CD4-positive, alpha-beta T cell (primary cell): ENCODE measurements at places on chromosomes 12 and 14.

DNA sequence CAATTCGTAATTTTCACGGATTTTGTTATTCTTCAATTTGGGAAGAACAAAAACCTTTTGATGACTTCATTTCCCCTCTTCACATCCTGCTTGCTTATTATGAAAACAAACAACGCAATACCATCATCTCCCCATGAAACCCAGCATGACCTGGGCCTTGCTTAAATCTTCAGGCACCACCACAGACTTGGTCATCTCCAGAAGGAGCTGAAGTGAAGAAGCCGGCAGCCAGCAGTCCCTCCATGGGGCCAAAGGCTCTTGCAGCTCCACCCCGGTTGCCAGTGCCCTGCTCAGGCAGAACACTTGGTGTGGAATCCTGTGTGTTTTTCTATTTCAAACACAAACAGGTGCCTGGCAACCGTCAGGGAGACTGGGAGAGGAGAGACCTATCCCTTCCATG is 982.9 kb upstream of the TMEM132C start:
- no peak for DNase-seq

DNA sequence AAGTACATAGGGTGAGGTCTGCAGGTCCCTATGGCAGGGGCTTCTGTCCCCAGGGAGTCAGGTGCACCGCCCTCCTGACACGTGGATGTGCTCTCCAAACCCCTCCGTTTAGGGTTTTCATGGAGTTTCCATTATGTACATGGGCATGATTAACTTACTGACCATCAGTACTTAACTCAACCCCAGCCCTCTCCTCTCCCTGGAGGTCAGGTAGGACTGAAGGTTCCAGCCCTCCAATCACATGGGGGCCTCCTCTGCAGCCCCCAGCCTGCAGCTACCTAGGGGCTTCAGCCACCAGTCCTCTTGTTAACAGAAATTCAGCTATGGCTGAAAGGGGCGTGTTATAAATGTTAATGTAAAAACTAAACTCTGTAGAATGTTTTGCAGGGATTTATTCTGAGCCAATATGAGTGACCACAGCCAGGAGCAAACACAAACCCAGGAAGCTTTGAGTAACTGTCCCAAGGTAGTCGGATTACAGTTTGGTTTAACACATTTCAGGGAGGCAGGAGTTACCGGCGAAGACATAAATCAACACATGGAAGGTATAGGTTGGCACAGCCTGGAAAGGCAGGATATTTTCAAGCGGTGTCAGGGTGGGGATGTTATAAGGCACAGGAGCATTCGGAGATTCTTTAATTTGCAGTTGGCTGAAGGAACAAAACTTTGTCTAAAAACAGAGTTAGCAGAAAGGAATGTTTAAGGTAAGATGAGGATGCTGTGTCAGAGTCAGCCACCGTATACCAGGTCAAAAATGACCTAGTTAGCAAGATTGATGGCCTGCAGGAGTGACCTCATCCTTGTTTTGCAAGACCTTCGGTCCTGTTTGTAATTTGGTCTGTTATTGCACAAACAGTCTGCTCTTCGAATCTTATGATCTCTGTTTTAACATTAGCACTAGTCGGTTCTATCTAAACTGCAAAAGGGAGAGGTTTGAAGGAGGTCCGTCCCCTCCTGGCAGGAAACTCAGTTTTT is 75.2 kb downstream of the TNFAIP2 start:
- DNase-seq: no peak

- DNase-seq: no peak
Measured at GRCh38 chr14:84234281-84234680, 1295.7 kb upstream of the FLRT2 start.

GRCh38 chr12:129467289-129467688 is 436.5 kb downstream of the TMEM132D start:
- DNase-seq: no peak

- DNase-seq: no peak
Measured at GRCh38 chr12:113464852-113465719, 6.6 kb downstream of the LHX5 start.

- no peak for DNase-seq
Measured at GRCh38 chr12:124499190-124499753, 68.1 kb downstream of the NCOR2 start.

DNA sequence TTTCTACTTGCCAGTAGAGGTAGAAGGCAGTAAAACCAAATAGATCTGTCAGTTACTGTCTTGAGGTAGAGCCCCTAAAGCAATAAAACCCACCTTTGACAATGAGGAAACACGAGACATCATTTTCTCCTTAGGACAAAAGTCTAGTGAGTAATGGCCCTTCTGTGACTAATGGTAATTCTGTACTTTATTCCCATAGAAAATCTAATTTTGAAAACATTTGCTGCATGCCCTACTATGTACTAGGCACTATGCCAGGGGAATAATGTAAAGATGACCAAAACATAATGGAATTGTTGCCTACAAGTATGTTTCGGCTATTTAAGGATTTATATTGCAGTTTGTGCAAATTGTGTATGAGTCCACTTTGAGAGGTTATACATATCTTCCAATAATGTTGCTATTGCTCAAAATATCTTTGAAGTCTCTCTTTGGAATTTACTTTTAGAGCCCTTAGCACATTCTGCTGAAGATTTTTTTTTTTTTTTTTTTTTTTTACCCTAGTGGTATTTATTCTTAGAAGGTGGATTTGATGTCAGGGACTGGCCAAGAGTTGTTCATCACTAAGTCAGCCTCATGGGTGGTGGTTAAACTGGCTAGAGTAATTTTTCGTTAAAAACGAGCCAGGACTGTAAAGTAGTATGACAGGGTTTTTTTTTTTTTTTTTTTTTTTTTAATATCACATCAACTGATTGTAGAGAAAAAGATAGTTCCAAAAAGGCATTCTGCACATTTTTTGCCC is 109.7 kb downstream of the CRADD start:
- DNase-seq: no peak

- DNase-seq: peak; percentile 20
Measured at GRCh38 chr12:45388545-45388944, 172.7 kb downstream of the ANO6 start.

DNA sequence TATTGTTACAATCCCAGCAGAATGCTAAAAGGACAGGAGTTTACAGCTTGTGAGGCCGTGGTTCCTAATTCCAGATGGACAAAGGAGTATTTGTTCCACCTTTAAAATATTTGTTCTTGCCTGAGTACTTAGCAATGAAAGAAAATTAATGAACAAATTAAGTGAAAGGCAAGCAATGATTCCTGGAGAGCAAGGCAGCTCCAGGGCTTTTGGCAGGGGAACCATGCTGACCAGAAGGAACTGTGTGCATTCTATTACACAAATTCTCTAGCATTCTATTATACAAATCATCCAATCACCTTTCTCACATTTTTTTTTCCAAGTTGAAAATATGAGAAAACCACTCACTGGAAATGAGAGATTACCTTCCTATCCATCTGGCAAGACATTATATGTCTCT is 1.8 kb upstream of the BMAL2 start:
- no peak for DNase-seq

- no peak for DNase-seq
Measured at GRCh38 chr14:75847584-75847983, 134.2 kb downstream of the TGFB3 start.

DNA sequence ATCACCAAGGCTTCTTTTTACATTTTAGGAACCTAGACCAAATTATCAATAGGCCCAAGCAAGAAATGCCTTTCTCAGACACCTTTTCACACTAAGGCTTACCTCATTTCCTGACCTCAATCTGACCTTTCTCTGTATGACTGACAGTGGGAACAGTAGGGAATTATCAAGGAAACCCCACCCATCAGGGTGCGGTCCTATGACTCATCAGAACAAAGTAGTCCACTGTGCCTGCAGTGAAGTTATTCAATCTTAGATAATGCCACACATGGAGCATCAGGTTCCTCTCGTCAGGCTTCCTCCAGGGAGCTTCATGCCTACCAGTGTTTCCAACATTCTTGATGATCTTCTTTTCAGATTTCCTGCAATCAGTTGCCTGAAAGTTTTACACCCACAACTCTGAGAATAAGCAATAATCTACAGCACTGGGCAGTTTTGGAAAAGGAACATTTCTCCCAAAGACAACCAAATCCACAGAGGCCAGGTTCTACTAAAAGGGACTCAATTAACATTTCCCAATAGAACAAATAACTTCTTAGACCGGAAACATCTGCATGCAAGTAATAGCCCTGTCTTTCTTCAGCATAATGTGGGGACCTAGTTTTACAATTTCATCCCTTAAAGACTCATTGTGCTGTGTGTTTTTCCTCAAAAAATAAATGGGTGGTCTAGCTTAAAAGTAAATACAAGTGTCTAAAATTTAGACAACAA is 35.9 kb upstream of the TMTC2 start:
- no peak for DNase-seq

DNA sequence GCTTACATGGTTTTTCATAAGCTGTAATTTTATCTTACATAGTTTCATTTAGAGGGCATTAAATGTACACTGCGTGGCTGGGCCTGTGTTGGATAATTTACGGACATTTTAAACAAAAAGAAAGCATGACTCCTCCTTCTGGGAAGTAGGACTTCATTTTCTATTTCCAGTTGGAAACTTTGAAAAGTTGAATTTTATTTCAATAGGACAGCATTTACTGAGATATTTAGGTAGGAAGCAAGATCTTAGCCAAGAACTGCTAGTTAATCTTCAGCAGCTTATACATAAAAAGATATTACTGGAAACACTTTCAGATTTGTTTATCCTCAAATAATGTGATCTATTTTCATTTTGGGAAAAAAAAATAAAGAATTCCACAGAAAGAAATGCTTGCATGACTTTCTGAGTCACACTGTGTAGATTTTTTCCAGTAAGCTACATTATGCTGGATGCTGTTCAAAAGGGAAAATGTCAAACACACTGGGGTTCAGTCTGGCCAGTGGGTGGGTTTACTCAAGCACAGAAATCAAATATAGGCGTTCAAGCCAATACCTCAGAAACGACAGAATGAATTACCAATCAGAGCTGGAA is 239.4 kb upstream of the KRR1 start:
- DNase-seq: no peak

DNA sequence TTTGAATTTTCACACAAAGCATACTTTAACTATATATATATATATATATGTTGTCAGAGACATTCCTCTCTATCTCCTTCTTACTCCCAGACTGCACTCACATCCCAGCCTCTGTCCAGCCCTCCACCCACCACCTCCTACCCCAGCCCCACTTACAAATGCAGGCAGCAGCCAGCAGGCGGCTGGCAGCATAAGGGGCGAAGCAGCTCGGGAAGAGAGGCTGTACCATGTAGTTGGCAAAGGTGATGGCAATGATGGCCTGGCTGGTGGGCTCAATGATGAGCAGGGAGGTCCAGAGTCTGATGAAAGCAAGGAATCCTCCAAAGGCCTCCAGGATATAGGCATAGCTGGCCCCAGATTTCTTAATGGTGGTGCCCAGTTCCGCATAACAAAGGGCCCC is 2.5 kb downstream of the SLC7A7 start:
- DNase-seq: no peak

DNA sequence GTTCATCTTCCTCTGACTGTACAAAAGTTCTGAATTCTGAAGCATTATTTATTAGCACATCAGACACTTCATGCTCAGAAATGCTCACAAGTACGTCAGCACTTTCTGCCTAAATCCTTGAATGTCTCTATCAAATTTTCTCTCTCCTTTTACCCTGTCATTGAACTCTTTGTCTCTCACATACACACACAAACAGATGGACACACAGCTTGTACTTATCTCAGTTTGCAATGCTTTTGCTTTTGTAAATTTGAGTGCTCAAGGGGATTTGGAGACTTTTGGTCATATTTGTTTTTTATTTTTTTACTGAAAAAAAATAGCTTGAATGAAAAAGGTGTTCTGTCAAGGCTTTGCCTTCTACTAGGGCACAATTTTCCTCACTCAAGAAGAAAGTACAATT is 64.2 kb upstream of the PDZRN4 start:
- no peak for DNase-seq

DNA sequence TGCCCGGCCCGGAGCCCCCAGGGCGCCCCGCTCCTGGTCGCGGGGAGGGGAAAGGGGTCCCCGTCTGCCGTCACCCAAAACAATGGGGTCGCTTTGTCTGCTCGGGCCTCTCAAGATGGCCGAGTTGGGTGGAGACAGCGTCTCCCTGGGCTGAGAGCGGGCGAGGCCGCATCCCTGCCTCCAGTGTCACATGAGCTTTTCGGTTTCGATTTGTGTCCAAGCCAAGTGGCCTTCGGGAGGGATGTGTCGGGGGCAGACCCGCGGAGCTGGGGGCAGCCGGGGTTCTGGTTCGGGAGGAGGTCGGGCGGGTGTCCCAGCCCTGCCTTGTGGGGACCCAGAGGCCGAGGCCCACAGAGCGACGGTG is 790 bp downstream of the DYNC1H1 start:
- peak; percentile 48 for DNase-seq

DNA sequence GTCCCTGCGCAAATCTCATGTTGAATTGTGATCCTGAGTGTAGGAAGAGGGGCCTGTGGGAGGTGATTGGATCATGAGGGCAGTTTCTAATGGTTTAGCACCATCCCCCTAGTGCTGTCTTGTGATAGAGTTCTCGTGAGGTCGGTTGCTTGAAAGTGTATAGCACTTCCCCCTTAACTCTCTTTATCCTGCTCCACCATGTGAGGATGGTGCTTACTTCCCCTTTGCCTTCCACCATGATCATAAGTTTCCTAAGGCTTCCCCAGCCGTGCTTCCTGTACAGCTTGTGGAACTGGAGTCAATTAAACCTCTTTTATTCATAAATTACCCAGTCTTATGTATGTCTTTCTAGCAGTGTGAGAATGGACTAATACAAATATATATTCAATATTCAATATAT is 303.7 kb upstream of the SEL1L start:
- no peak for DNase-seq

GRCh38 chr14:68377459-68377858 is 415.4 kb downstream of the ZFP36L1 start:
- DNase-seq: no peak

DNA sequence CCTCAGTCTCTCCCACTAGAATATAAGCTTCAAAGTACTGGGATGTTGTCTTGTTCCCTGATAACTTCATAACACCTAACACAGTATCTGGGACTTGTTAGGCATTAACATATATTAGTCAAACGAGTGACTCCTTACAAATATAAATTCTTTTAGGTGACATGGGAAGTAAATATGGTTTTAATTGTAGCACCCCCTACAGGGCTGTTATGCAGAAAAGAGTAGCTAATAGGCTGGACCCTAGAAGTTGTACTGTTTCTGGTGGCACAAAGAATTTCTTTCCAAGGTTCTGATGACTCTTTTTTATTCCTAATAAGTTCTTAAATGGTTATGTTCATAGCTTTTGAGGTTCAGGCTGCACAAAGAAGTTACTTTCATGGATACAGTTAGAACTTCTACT is 29.8 kb downstream of the GPATCH2L start:
- DNase-seq: no peak

DNA sequence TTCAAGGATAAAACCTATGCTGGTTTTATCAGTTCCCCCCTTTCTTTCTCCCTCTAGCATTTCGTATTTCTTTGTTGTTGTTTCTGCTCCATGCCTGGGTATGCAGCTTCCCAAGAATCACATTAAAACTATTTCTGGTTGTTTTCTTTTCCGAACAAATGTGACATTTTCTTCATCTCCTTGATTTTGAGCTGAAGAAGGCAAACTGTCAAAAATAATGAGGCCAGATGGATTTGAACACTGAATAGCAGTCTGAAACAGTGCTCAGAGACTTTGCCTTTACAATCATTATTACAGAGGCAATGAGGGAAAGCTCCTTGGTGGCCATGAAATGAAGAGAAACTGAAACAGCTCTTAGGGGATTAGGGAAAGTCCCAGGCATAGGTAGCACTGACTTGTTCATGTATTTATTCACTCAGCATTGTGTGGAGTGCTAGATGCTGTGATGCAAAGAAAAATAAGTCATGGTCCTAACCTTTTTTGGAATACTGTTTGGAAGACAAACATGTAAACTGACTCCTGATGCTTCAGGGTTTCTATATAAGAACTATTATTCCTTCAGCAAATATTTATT is 319.5 kb downstream of the FUT8 start:
- no peak for DNase-seq

GRCh38 chr12:106956048-106956578 is 406 bp downstream of the TMEM263 start:
- peak; percentile 43 for DNase-seq
